ENCODE measurements at places on chromosomes 6 and 20.

- no peak for DNase-seq
Observed at GRCh38 chr6:82875573-82876185, 190.0 kb downstream of the UBE3D start.

DNA sequence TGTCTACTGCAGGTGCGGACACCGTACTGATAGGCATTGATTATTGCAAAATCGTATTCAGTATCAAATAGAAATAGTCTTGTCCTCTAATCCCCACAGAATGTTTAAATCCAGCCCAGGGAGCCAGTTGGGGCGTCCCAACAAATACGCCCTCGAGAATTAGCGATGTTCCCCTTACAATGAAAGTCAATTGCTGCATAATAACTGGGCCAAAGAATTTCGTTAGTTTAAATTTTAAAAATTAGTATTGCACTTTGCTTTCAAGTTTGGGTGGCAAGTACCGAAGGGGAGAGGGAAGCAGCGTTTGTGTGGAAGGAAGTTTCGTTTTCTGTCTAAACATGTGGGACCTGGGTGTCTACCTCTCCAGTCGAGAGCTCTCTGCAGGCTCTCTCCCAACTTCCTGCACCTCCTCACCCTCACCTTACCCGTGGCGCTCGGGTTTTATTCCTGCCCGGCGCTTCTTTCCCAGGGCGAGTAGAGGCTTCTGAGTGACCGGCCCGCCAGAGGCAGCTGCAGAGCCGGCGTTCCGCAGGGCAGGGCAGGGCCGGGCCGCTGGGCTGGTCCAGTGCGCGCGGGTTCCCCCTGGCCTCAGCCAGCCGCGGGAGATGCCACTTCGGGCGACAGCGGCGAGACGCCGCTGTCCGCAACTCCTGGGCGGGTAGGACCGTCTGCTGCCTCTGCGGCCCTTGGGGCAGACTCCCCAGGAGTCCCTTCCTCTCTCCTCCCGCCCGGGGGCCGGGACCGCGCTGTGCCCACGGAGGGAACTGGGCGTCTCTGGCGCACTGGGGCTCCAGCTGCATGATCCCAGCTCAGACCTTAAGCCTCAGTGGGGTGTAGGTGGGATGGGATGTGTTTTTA lies 862 bp upstream of the TFAP2C start:
- DNase-seq = no peak

- DNase-seq = no peak
Observed at GRCh38 chr20:53129563-53129962, 157.4 kb downstream of the TSHZ2 start.

GRCh38 chr6:158762787-158763433 lies 56.3 kb downstream of the EZR start:
- no peak for DNase-seq

- DNase-seq = no peak
Observed at GRCh38 chr6:157077251-157077650, 246.1 kb downstream of the TMEM242 start.

- DNase-seq = no peak
Observed at GRCh38 chr6:158773581-158774449, 45.4 kb downstream of the EZR start.

- no peak for DNase-seq
Observed at GRCh38 chr6:158207422-158207788, 39.3 kb downstream of the GTF2H5 start.

DNA sequence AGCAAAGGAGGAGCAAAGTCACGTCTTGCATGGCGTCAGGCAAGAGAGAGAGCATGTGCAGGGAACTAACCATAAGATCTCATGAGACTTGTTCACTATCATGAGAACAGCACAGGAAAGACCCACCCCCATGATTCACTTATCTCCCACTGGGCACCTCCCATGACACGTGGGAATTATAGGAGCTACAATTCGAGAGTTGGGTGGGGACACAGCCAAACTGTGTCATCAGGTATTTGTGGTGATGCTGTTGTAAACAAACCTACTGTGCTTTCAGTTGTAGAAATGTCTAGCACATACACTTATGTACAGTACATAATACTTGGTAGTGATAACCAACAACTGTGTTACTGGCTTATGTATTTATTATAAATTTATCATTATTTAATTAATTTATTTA lies 128.3 kb downstream of the UTRN start:
- no peak for DNase-seq

- DNase-seq = no peak
Observed at GRCh38 chr20:55229451-55229850, 754.1 kb downstream of the DOK5 start.

- DNase-seq = no peak
Observed at GRCh38 chr20:37566590-37567330, 39.1 kb upstream of the BLCAP start.

DNA sequence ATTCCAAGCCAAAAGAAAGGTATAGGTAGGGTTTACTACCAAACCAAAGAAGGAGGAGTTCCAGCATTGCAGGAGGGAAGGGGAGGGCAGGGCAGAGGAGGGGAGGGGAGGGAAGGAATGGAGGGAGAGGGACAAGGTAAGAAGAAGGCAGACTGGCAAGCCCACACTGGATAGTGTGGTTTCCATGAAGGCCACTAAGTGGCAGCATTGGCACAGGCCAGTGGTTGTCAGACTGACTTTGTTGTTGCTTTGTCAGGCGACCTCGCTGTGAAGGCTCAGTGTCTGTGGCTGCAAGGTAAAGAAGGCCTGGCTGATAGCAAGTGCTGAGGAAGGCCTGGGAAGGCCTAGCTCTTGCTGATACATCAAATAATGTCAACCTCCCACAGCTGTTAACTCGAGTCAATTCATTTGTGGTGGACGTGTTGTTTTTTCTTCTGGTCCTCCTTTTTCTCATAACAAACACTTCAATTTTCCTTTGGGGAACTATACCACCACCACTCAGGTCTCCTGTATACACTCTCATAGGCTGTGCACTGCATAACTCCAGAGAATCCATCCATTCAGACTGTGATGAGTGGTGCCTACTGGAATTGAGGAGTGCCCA lies 7.7 kb upstream of the ZNF334 start:
- DNase-seq = peak; percentile 76
